Activated T-cell treated with anti-CD3 and anti-CD28 coated beads, Interleukin-2, amount 50 U/mL, for 72 hours (primary cell): ENCODE measurements at places on chromosomes 12 and 14.

DNA sequence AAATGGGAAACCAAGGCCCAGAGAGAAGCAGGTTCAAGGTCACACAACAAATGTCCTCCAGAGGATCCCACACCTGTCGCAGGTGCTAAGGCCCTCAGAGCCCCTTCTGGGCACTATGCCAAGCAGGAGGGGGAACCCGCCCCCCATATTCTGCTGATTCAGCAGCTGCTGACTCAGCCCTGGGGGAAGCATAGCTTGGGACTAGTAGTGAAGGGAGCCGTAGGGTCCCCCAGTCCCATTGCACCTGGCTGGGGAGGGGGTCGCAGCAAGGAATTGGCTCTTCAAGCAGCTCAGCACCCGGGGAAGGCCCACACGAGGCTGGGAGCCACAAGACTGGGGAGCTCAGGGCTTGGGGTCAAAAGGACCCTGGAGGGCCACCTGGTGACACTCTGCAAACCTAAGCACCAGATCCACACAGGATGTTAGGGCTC is 1.0 kb downstream of the RASAL1 start:
- no peak for DNase-seq

DNA sequence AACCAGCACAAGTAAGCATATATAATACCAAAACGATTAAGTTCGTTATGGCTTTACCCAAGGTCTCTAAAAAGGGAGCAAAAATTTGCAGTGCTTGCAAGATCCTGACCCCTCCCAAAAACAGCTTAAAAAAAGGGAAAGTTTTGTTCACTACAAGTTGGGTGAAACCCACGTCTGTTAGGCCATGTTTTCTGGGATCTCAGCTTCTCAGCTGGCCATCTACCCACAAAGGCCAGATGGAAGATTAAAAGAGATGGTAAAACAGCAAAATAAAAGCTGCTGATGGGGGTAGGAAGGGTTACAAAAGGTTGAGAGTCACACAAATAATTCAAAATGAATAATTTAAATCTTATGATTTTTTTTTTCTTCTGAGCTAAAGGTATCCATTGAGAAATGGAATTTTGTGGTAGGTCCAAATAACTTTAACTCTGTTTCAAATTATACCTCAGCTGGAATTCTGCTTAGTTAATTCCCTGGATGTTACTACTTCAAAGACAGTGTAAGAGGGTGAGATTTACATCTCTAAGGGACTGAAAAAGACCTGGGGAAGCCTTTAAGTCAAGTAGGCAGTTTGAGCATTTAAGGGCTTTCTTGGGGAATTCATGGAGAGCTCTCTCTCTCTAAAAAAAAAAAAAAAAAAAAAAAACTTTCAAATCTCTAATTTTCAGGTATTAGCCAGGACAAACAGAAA is 185.6 kb upstream of the NAV3 start:
- no peak for DNase-seq

GRCh38 chr14:91249841-91250616 is 5.5 kb upstream of the GPR68 start:
- DNase-seq: peak; percentile 49

- no peak for DNase-seq
Observed at GRCh38 chr14:87837296-87837695, 155.7 kb downstream of the GALC start.

DNA sequence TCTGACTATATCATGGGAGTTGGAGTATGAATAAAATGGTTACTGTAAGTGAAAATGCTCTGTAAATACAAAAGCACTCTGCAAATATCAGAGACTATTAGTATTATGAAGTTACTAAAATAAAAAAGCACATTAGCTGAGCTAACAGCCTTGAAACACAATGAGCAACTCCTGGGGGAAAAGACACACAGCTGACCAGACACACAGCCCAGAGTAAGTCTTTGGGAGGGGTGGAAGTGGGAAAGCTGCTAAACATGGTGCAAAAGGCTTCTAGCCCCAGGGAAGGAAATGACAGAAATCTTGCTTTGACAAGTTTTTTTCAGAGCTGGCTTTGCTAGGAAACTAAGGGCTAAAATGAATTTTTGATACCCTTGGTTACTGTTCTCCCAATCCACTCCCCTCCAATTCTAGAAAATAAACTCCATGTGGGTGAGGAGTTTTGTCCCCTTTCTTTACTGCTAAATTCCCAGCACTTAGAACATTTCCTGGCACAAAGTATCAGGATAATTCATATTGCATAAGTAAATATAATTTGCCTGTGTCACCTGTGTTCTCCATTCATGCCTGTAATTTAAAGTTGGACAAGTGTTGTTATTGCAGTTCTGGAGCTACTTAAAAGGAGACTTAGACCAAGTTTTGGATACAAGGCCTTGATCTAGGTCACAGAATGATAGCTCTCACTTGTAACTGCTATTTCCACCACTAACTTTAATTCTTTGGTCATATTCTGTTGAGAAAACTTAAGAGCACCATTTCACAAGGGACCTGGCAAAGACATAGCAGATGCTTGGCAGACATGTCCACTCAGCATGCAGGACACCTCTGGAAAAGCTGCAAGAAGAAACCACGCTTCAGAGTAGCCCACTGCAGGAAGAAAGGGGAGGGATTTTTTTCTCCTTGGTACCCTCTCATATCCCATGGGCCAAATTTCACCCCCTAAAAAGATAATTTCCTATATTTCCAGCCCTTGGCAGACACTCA is 19.0 kb upstream of the RAB3IP start:
- no peak for DNase-seq

DNA sequence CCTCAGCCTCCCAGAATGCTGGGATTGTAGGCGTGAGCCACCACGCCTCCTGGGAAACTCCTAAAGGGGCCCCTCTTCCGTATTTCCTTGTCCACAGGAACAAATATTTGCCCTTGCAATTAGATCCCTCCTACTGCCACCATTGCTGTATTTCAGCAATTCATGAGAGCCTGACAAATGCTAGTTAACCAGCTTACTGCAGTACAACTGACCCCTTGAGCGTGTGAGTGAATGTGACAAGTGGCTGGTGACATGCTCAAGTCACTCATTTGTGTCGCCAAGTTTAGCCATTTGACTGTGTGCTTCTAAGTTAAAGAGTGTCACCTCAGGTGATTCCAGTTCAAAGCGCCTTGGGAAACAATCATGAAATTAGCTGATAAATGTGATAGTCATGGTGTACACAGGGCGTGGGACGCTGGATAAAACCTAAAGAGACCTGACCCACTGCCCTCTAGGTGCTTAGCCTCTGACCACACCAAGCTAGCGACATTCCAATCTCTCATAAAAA is 56.1 kb upstream of the MAP1LC3B2 start:
- no peak for DNase-seq
